ENCODE measurements at places on chromosomes 4 and X.

- no peak for DNase-seq
Measured at GRCh38 chrX:40855411-40855810, 120.1 kb upstream of the MED14 start.

DNA sequence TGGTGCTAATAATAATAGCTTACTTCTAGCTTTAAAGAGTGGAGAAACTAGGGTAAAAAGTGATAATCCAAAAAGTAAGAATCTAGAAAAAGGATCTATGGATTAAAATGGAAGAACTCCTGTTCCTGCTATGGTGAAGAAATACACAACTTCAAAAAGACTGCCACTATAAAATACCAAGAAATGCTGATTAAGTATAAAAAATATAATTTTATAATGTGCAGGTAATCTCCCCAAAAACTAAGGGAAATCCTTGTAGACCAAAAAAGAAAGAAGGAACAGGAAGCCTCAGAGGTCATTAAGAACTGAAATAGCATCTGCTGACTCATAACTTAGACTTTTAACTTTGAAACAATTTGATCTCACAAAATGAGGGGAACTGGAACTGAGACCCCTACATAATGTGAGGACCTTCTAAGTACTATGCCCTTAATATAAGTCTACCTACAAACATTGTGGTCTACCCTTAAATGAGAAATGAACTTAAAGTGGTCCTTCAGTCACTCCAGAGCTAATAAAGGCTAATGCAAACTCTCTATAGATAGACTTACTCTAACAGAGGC, 50.6 kb upstream of the SRPX start:
- DNase-seq = no peak

DNA sequence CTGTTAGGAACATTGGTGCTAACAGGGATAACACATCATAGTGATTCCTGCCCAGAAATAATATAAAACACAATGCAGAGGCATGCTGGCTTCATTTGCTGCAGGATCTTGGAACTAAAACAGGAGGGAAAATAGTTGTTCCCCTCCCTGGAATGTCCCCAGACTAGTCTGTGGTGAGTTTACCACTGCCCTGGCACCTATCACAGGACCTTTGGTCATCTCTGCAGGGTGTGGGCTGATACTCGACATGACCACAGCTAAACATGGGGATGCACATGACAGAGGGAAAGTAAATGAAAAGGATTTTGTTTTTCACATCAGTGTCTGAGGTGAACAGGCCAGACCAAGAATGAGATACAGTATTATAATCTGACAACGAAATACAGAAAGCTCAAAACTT, 160.2 kb upstream of the DKK2 start:
- no peak for DNase-seq

GRCh38 chr4:5429747-5430146, 278.6 kb downstream of the EVC2 start:
- no peak for DNase-seq

DNA sequence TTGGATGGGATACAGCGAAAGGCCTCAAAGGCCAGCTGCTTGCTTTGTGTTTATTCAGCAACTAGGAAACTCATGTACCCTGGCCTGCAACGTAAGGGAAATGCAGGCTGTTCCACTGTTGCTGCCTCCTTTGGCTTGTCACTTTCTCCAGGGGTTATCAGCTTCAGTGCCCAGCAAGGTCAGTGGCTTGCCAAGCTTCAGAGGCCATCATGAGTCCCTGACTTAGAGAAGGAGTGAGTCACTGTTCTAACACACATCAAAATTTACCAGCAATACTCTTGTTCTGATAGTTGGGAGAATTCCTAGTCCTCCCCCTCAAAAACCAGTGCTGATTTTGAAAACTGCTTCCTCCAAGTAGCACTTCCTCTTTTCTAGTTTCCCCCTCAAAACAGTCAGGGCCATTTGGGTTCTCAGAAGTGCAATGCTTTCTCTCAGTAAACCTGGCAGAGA, 250.8 kb downstream of the ARHGAP24 start:
- DNase-seq = no peak

DNA sequence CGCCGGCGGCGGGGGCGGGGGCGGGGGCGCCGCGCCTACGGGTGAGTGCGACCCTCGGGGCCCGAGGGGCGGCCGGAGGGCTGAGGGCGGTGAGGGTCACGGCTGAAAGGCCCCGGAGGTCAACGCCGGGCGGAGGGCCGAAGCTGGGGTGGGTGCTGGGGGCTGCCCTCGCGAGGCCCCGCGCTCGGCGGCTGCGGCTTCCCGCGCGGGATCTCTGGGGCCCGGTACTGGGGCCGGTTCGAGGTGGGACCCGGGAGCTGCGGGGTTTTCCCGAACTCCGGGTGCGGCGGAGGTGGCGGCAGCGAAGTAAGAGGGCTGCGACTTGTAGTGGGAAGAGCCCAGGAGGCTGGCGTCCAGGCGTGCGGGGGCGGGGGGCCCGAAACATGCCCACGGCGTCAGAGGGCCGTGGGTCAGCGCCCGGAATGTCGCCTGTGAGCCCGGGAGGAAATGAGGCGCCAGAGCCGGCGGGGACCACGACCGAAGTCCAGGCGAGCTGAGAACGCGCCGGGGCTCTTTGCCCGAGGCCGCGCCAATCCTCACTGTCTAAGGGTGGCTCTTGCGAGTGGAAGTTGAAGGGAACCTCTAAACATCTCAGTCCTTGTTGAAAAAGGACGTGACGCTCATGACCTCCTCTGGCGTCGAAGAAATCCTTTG, 407 bp downstream of the IL13RA1 start:
- DNase-seq = no peak

DNA sequence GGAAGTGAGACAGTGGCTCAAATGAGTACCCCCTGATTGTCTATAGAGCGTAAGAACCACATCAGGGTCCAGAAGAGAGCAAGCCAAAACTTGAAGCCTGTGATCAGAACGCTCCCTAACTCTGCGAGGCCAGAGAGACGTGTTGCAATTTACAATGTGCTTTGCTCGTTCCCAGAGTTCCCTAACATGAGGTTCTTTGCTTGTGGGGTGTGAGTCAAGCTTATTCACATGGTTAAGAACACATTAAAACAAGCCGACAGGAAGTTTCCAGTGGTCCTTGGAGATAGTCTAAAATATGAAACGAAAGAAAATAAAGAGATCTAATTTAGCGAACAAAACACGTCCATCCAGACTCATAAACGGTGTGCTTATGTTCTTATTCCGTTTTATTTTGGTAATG, 702.3 kb downstream of the TRIML1 start:
- no peak for DNase-seq

- DNase-seq = no peak
Measured at GRCh38 chr4:55386073-55386472, 9.7 kb upstream of the TMEM165 start.

Measured in activated CD8-positive, alpha-beta memory T cell treated with anti-CD3 and anti-CD28 coated beads, Interleukin-2, amount 50 U/mL, for 4 hours (primary cell).